ENCODE measurements at places on chromosomes 7 and 10.

DNA sequence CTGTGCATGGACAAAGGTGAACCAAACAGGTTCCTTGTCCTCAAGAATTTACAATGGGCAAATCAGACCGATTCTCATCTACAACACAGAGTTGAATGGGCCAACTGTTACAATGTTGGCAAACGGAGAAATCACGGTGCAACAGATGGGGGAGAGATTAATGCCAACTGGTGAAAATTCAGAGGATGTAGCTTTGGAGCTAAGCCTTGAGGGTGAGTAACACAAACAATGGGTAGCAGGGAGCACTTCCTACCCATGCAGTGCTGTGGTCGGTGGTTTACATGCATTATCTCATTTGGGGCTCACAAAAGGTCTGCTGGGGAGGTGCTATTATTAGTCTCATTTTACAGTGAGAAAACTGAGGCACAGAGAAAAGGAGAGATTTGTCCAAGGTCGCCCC is 902 bp upstream of the NFE2L3 start:
- DNase-seq: peak; percentile 38

DNA sequence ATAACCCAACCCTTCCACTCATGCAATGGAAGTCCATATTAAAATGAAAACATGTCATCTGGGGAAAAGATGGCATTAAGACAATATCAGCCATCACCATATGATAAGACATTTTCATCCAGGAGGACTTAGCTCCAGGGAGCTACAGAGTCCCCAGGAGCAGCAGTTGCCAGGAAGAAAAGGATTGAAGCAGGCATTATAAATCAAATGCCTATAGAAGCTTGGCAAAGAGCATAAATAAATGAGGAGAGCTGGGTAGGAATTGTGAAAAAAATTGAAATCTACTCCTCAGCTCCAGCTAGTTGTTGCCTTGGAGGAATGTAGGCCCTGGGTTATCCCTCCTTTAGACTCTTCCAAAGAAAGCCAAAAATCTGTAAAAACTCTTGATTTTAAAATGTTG is 42.5 kb downstream of the FAM13C start:
- DNase-seq: no peak

- DNase-seq: no peak
Measured at GRCh38 chr7:14018751-14019150, 29.3 kb upstream of the ETV1 start.

DNA sequence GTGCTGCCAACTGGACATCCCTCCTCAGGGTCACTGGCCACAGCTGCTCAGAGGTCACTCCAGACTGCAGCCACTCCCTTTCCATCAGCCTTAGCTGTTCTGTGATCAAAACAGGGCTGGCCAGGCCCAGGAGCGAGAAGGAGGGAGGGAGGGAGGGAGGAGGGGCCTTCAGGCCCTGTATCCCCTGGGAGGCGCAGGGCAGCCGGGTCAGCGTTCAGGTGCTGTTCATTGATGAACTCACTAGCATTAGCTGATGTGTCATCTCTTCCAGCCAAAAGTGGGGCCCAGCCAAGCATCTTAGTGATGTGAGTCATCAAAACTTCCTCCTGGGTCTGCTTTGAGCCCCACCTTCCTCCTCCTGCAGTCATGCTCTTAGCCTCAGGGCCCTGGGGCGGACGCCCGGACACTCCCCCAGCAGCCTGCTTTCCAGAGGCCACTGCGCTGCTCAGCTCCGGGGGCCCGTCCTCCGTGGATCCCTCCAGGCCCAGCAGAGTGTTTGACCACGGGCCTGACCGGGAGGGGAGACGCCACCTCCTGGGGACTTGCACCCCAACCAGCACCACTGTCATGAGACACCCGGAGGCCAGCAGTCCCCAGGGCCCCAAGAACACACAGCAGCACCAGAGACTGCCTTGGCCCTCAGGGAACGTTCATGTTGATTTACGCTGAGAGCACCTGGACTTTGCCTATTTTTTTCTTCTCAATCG is 149.2 kb downstream of the PRKAG2 start:
- peak; percentile 27 for DNase-seq

- DNase-seq: no peak
Measured at GRCh38 chr7:126698446-126698845, 554.3 kb downstream of the GRM8 start.

- DNase-seq: no peak
Measured at GRCh38 chr7:1296356-1296981, 63.8 kb downstream of the UNCX start.

DNA sequence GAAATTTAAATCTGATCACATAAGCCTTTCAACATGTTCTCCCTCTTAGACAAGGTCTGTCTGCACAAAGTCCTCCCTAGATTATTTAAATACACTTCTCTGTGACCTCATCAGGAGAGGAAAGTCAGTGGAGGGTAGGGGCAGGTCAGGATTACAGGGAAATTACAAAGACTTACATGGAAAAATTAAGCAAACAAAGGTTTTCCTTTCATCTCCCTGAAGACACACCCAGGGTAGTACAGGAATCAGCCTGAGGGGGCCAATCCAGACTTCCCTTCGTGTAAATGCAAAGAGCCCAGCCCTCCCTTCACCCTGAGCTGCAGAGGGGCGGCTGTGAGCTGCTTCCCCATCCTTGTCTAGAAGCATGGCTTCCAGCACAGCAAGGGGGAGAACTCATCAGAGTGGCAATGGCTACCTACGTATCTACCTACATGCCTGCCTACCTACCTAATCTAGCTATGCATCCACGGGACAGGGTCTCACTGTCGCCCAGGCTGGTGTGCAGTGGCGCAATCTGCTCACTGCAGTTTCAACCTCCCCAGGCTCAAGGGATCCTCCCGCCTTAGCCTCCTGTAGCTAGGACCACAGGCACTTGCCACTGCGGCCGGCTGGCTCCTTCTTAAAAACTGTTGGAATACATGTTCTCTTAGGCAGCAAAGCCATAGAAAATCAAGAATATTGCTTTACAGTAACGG is 33.2 kb downstream of the PITRM1 start:
- DNase-seq: no peak

GRCh38 chr10:69345402-69345801 is 67.1 kb downstream of the HK1 start:
- no peak for DNase-seq

- no peak for DNase-seq
Measured at GRCh38 chr7:34723866-34724490, 66.0 kb downstream of the NPSR1 start.

- peak; percentile 46 for DNase-seq
Measured at GRCh38 chr7:100169147-100169850, 882 bp upstream of the GAL3ST4 start.

DNA sequence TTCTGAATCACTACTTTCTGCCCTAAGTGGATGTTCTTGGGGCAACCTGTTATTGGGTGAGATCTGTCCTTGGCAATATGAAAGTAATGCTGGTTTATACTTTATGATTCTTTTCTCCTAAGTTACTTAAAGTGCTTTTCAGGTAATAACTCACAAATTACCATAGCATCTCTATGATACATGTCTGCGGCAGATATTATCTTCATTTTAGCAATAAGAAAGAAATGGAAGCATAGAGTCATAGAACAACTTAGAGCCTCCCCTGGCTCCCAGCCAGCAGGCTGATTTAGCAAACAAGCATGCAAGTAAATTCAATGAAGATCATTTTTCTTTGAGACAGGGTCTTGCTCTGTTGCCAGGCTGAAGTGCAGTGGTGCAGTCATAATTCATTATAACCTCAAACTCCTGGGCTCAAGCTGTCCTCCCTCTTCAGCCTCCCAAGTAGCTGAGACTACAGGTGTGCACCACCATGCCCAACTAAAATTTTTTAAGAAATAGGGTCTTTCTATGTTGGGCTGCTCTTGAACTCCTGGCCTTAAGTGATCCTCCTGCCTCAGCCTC is 38.1 kb upstream of the GRM8 start:
- no peak for DNase-seq

- DNase-seq: no peak
Measured at GRCh38 chr7:32611201-32612099, 116.2 kb downstream of the AVL9 start.

DNA sequence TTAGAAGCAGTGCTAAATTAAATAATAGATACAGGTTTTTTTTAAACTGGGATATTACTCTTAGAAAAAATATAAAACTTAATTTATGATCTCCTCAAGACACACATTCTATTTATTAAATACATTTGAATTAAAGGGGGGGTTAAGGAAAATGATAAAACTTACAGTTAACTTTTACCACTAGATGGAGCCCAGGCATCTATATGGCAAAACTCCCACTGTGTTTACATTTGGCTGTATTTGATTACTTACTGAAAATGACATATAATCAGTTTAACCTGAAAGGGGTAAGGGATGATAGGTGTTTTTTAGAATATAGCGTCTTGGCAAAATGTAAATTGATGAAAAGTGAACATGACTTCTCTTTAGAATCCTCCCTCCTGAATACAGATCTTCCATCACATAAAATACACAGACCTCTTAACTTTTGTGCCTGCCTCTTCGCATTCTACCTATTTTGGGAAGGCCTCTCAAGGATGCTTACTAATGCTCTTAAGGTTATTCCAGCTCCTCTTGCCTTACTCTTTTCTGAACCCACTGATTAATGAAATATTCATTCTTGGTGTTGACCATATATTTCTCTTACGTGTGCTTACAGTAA is 235.7 kb downstream of the AGMO start:
- DNase-seq: no peak

DNA sequence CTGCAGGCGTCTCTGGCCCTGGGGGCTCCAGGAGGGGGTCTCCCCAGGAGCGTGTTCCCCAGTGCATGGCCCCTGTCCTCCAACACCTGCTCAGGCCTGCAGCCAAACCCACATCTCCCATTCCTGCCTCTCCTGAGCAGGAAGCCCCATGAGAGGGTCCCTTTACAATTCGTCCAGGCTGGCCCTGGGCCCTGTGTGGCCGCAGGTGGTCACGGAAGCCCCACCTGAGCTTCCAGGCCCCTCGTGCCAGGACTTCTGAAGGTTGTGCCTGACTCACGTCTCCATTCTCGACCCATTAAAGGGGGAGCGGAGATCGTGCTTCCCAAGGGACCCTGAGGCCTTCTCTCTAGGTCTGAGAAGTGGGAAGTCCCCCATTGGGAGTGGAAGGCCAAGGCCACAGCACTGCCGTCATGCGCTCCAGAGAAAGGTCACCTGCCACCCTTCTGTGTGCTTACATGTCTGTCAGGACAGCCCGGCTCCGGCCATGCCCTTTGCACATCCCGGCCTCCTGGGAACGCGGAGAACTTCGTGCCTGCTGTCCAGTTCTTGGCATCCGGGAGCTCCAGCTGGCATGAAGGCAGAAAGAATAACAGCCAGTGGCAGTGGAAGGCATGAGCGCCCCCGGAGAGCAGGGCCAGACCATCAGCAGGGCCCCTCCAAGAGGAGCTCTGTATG is 382.3 kb downstream of the DNAJB6 start:
- DNase-seq: peak; percentile 14

- no peak for DNase-seq
Measured at GRCh38 chr10:31709476-31709875, 219.2 kb downstream of the ARHGAP12 start.

- DNase-seq: peak; percentile 70
Measured at GRCh38 chr10:91796331-91797047, 1.7 kb upstream of the TNKS2 start.

- no peak for DNase-seq
Measured at GRCh38 chr10:51960494-51960895, 261.1 kb upstream of the CSTF2T start.

GRCh38 chr7:90629297-90629918 is 33.3 kb downstream of the CDK14 start:
- no peak for DNase-seq

DNA sequence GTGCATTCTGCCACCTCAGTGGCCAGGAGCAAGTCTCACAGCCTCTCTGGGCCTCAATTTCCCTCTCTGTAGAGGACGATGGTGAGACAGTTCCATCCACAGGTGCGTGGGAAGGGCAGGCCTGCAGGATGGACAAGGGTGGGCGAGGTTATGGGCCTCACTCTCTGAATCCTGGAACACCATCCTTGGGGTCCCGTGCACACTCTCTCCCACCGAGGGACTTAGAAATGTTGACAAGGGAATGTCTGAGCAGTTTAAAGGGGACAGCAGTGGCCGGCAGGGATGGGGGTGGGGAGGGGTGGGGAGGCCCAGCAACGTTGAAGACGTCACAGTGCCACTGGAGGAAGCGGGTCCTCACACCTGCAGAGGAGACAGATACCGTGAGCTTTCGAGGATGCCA is 111.5 kb downstream of the FOXL3 start:
- DNase-seq: no peak

- no peak for DNase-seq
Measured at GRCh38 chr7:139721417-139721816, 56.4 kb downstream of the HIPK2 start.

- no peak for DNase-seq
Measured at GRCh38 chr7:147937428-147937827, 653.1 kb upstream of the C7orf33 start.

GRCh38 chr7:92717623-92717992 is 118.8 kb downstream of the CDK6 start:
- DNase-seq: no peak

DNA sequence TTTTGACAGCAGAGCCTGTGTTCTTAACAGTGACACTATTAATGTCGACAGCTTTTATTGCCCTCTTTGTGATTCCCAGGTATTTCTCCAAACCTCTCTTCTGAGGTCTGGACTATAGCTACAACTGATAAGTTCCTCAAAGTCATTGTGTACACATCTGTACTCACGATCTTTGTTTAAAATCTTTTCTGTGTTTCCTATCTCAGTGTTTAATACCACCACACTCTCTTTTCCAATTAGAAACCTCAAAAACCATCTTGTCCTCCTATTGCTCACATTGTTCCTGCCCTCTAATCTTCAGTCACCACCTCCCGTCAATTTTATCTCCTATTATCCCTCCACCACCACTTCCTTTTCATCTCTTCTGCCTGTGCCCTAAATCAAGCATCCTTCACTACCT is 12.9 kb upstream of the WASL start:
- DNase-seq: no peak

- no peak for DNase-seq
Measured at GRCh38 chr7:2613931-2614600, 17.7 kb upstream of the TTYH3 start.

DNA sequence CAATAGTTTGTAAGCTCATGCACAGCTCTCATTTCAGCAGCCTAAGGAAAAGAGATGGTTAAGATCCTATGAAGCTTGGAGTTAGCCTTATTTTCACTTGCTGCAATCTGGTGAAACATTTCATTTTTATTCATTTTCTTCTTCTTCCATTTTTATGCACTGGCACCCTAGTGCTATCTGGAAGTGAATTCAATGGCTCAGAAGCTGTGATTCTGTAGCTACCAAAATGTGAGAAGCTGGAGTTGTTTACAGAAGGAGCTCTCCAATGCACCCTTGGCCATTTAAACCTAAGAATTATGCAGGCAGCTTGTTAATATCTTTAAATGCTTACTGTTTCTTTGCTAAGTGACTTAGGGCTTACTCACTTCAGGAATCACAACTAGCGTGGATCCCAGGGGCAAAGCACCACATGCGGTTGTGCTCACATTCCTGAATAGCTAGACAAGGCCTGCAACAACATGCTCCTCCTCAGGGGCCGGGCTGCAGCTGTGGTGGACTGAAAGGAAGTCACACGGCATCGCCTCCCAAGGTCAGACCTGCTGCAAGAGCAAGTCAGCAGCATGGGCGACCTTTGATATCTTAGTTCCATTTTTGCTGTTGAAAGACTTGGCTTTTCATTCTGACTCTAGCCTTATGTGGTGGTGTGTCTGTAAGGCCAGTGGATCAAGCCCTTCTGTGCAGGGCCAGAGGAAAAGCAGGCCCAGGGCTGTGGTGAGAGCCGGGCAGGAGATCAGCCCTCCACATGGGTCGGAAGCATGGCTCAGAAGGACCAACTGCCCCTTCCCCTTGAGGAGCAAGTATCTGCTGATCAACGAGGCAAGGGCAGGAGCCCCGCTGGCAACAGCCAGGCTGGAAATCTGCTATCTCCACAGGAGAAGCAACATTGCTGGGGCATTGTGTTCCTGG is 91.9 kb upstream of the MBL2 start:
- no peak for DNase-seq

GRCh38 chr10:61732629-61733278 is 70.0 kb downstream of the CABCOCO1 start:
- no peak for DNase-seq

Data from activated naive CD4-positive, alpha-beta T cell treated with anti-CD3 and anti-CD28 coated beads, Interleukin-2, amount 10 ng/mL, durations not matched to agents 7 days and 5 days (primary cell).